ENCODE measurements at places on chromosomes 5 and 9. TPM values are rescaled to one million over a fixed set of nuclear protein-coding genes. Genes with fewer than 3 reads are reported as not detected.

Gene LCN1
- total RNA-seq = not detected

DNA sequence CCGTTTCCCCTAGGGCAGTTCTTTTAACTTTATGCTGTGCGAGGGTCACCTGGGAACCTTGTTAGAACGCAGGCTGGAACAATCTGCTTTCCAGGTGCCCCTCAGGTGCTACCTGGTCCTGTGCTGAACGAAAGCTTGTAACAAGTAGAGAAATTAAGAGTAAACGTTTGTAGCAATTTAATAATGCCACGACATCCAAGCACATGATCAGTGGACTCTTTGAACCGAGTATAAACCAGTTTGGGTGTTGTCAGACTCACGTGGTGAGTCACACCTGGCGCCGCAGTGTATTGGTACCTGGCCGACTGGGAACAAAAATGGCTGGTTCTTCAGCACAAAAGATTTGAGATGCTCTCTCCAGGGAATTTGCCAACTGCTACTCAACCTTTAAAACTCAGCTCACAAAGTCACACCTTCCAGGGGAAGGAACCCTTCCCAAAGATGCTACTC lies 926 bp upstream of the MYO10 start:
- DNase-seq = peak; percentile 75

- DNase-seq = no peak
These were observed 6.5 kb upstream of the PRLR start for GRCh38 chr5:35236770-35237169.

GRCh38 chr9:71830929-71831328 lies 62.6 kb upstream of the CEMIP2 start:
- no peak for DNase-seq

DNA sequence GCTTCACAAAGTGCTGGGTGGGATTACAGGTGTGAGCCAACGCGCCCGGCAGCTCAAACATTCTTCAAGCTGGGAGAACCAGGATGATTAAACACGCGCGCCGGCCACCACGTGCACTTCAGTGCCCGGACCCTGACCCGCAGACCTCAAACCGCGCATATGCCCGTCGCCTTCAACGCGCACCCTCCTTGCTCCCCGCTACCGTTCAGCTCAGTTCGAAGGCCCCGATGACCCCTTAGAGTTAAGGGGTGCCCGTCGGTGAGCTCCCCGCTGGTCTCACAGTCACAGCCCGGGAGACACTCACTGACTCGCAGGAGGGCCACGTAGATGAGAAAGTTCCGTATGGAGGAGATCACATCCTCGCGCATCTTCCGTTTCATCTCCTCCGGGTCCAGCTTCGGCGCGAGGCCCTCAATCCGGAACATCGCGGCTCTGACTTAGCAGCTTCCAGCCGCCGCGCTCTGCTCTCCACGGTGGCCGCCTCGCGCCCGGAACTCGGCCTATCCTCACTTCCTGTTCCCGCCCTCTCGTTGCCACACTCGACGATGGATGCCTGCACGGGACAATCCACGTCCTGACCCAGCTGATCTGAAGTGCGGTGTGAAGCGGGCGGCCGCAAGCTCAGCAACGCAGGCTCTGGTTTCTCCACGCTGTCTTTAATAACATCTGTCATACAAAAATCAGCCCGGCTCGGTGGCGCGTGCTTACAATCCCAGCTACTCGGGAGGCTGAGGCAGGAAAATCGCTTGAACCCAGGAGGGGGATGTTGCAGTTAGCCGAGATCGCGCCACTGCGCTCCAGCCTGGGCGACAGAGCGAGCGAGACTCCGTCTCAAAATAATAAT lies at the start of gene TOMM5:
TOMM5 (minus strand) TSS at position 490 of the 844 bp plus-strand sequence; CDS start at position 425, 65 bp downstream.
- peak; percentile 95 for DNase-seq

DNA sequence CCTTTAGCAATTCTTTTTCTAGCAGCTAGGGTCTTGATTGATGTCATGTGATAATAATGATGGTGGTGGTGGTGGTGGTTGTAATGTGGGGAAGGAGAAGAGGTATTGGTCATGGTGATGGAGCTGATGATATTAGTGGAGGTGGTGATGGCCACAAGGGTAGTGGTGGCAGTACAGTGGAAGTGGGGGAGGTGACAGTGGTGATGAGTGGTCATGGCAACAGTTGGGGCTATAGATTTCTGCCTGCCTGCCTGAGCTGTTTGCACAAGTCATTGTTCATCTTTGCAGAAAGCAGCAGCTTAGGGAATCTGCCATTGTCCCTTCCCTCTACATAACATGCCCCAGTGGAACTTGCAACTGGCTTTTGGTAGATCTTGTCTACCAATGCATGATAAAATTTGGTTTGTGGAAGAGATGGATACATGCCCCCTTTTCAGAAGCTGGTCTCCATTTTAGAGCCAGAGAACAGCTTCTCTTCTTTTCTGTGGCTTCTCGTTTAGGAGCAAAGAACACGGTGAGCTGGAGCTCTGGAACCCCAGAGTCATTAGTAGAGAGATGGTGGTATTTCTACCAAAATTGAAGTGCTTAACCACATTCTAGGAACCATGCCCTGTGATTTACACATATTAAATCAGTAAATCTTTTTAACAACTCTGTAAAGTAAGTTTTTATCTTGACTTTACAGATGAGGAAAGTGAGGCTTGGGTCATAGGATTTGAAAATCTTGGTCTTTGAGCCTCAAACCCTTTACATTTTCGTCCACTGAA lies 100.3 kb downstream of the AOPEP start:
- DNase-seq = no peak

DNA sequence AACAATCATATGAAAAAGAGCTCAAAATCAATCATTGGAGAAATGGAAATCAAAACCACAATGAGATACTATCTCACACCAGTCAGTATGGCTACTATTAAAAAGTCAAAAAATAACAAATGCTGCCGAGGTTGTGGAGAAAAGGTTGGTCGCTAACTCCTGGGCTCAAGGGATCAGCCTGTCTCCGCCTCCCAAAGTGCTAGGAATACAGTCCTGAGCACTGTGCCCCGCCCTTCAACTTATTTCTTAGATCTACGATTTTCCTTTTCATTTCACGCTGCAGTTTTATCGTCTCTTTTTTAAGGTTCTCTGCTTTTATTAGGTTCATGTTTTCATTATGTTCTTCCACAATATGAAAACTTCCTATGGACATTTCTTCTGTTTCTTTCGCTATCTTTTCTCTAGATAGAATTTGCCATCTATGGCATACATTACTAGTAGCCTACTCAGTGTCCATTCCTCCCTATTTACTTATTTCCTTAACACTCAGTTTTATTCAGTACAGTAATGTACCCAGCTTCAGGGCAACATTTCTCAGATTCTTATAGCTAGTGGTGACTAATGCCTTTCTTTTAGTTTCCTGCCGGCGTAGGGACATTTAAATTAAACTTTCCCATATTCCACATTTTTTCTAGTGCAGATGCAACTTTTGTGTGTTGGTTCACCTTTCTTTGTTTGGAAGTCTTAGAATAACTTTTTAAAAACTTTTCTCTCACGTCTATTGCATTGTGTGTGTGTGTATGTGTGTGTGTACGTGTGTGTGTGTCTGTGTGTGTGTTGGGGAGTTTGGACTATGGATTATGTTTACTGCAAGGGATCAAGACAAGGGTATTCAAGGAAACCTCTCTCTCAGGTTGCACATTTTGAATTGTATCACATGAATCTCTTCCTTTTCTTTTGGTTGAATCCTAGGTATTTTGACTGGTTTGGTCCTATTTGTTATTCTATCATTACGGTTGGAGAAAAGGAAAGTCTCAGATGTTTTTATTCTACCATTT lies 21.6 kb upstream of the FBN2 start:
- no peak for DNase-seq

Gene SARDH
- total RNA-seq = 2.1 TPM

DNA sequence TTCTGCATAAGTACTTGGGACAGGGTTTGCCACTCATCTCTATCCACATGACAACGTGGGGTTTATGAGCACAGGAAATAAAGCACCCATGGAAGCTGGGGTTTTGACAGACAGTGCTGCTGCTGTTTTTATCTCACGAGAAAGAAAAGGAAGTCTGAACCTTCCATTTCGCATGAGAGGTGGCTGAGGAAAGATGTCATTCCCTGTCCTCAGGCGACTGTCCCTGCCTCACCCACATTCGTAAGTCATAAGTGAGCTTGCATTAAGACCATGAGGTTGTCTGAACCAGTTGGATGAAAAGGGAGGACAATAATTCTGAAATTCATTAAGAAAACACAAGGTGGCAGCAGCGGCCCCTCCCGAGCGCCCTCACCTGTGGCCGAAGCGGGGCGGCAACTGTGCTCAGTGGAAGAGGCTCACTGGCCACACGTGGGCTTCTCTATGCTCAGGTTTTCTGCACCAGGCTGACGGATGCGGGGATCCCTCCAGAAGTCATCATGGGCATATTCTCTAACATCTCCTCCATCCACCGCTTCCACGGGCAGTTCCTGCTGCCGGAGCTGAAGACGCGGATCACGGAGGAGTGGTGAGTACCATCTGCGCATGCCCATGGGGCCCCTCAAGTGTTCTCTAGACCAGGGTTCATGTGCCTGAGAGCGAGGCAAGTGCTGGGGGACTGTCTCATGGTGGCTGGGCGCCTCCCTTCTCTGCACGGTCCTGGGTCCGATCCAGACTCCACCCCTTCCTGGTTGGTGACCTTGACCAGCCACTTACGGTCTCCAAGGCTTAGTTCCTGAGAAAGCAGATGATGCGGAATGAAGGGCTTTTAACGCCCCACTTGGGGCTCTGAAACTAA lies 54.7 kb upstream of the SUSD3 start:
- no peak for DNase-seq

- DNase-seq = no peak
These were observed 141.7 kb downstream of the PCSK5 start for GRCh38 chr9:76032038-76032796.

All from mucosa of descending colon (tissue), 3 donors.